ENCODE measurements at places on chromosomes 7 and 10. TPM values are rescaled to one million over a fixed set of nuclear protein-coding genes. Genes with fewer than 3 reads are reported as not detected.

DNA sequence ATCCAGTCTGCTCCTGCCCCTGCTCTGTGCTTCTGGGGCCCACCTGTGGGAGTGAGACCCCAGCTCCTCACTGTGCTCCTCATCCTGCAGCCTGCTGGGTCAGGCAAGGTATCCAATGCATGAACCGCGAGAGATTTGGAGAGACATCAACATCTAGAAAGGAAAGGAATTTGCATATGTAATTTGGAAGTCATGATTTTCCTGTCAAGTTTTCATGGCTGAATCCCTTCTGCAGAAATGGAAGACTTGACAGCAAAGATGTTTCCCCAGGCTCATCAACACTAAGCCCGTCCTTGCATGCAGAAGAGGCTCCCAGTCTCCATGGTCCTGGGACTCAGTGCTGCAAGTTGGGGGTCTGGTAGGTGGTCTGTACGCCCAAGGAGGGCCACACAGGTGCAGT, 176.9 kb upstream of the GRB10 start:
- no peak for DNase-seq

The PHKG1 gene
- total RNA-seq: 1.6 TPM

The CALML5 gene
- total RNA-seq: not detected

The LHFPL3 gene
- total RNA-seq: not detected

The ZNF22 gene
- 17.7 TPM for total RNA-seq

DNA sequence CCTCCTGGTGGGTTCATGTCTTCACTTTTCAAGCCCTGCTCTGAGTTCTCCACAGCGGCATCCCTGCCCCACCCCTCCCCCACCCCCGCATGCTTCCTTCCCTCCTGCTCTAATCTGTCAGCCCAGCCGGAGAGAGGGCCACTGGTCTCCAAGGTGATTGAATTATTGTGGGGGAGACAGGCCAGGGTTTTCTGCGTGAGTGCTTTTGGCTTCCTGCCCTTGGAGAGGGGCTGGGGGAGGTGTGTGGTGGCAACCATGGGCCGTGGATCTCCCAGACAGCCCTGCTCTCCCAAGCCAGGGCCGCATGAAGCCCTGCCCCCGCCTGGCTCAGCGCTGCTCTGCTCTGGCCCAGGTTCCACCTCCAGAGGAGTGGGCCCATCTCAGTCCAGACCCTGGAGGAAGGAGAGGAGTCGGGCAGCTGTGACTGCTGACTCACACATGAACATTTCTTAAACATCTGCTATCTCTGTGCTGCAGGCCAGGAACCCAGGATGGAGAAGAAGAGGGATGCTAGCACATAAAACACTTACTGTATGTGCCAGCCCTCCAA, 109.9 kb downstream of the ZMIZ1 start:
- DNase-seq: peak; percentile 72

The RTKN2 gene
- 34.7 TPM for total RNA-seq

GRCh38 chr10:56547163-56547562, 186.1 kb upstream of the ZWINT start:
- no peak for DNase-seq

DNA sequence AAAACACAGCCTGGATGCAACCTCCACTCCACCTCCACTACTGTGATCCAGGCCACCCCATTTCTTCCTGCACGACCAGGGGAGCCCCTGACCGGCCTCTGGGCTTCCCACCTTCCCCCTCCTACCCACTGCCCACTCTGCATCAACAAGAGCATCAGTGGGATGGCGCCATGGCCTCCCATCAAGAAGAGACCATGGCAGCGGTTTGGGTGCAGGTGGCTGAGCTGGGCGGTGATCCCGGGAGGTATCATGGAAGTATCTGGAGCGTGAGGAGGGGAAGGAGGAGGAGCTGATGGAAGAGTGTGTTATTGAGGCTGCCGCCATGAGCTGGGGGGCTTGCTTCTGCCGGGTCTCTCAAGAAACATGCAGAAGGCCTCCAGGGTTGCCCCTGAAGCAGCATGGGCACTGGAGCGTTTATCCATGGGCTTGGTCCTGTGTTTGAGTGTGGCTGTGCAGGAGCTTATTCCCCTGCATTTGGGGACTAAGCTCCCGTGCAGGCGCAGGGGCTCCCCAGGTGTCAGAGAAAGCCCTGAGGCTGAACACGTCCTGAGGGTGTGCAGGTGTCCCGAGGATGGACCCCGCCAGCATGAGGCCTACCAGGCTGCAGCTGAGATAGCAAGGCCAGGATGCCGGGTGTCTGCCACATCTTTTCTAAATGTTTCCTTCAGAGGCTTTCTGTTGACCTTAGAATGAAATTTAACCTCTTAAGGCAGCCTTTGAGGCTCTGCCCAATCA, 99.2 kb upstream of the PCBD1 start:
- DNase-seq: no peak

DNA sequence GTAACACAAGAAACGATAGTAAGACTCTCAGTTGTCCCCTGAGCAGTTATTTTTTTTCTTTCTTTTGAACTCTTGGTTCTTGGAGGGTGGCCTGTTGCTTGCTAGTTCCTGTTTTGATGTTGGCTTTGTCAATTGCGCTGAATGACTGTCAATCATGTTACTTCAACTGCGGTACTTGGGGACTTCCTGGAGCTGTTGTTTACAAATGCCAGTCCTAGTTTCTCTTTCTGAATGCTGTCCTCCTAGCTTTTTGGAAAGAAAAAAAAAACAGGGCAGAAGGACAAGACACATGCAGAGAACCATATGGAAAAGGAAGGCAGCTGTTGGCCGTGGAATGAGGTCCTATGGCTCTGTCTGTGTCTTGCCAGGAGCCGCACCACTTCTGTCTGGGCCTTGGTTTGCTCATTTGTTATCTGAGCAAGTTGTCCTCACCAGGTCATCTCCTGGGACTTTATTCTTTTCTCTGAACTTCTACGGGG, 7.0 kb upstream of the PDCD4 start:
- DNase-seq: peak; percentile 74

The MRLN gene
- total RNA-seq: not detected

GRCh38 chr10:113663142-113663541, 699 bp downstream of the NRAP start:
- DNase-seq: no peak

GRCh38 chr7:25720427-25720826, 431.6 kb upstream of the NFE2L3 start:
- DNase-seq: no peak

- no peak for DNase-seq
Measured at GRCh38 chr7:1646391-1646790, 23.7 kb upstream of the ELFN1 start.

The NYAP1 gene
- total RNA-seq: 1.1 TPM

GRCh38 chr7:2312267-2312929, 1.8 kb downstream of the SNX8 start:
- DNase-seq: no peak

DNA sequence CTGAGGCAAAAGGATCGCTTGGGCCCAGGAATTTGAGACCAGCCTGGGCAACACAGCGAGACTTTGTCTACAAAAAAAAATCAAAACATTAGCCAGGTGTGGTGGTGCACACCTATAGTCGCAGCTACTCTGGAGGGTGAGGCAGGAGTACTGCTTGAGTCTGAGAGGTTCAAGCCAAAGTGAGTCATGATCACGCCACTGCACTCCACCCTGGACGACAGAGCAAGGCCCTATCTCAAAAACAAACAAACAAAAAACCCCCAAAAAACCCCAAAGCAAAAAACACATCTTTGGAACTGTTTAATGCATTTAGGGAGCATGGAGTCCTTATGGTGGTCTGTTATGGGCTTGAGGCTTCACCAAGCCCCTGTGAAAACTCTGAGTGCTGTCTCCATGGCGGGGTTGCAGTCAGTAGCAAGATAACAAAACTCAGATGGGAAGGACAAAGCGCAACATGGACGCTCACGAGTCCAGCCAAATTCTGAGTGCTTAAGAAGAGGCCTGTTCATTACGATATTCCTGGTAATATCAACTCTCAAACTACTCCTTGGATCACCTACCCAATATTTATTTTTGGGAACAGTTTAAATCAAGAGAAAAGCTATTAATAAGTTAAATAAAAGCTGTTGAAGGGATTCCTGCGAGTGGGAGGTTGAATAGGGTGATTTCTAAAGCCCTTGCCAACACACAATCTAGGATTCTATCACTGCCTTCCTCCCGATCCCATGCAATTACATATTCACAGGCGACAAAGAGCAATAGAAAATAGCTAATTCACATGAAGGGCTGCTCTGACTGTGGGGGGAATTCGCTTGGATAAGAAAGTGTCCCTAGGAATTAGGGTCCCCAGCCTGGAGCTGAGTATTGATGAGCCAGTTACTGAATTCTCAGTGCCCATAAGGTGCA, 123.3 kb downstream of the HIPK2 start:
- no peak for DNase-seq

DNA sequence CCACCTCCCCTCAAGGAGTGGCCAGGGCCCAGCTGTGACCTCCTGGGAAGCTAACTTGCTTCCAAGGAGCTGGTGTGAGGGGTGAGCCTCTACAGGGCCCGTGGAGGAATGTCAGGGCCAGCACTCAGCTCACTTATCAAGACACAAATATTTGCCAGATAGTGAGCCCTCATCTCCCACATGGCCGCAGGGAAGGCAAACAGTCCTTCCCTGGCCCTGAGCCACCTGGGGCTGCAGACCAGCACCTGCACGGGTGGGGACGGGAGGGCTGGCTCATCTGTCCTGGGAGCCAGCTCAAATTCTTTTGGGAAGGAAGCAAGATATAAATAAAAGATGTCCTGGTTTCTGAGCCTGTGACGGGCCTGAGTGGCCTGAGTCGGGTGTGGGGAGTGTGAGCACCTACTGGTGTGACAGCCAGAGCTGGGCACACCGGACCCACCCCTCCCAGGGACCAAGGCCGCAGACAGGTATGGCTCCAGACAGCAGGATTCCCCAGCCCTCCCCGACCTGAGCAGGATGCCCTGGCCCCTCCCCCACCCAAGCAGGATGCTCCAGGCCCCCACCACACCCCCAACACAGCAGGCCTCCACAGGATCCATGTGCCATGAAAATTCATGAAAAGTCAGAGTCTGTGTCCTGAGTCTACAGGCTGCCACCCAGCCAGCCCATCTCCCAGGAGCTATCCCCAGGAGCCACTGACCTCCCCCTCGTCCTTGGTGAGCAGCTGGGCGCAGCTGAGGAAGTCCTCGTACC, 148.0 kb downstream of the MAPK8 start:
- no peak for DNase-seq

DNA sequence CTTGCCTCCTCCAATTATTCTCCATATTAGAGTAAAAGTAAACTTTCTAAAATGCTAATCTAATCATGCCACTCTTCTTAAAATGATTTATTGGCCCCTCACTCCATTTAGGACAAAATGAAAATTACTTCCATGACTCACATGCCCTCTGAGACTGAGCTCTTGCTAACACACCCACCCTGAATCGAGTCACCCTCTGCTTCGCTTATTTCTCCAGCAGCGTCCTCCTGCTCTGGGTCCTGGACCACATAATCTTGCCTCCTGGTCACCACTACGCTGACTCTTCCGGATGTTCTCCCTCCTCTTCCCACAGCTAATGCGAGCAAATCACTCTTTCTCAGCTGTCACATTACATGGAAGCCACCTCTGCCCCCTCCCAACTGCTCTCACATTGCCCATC, 384.0 kb upstream of the FZD8 start:
- no peak for DNase-seq

The TRIM73 gene
- total RNA-seq: 4.9 TPM

- no peak for DNase-seq
Measured at GRCh38 chr7:85883-86515, 106.4 kb upstream of the FAM20C start.

The NOS3 gene
- total RNA-seq: 11.9 TPM

GRCh38 chr7:36875794-36876193, 151.5 kb upstream of the AOAH start:
- DNase-seq: no peak

- no peak for DNase-seq
Measured at GRCh38 chr7:105642264-105642663, 61.0 kb upstream of the EFCAB10 start.

- DNase-seq: peak; percentile 76
Measured at GRCh38 chr7:16644636-16645592, 640 bp downstream of the ANKMY2 start.

The C10orf67 gene
- 0.68 TPM for total RNA-seq

The TFR2 gene
- 2.1 TPM for total RNA-seq

The ICA1 gene
- total RNA-seq: 25.3 TPM

The PCLO gene
- total RNA-seq: 8.3 TPM

The PNLIPRP1 gene
- total RNA-seq: not detected

DNA sequence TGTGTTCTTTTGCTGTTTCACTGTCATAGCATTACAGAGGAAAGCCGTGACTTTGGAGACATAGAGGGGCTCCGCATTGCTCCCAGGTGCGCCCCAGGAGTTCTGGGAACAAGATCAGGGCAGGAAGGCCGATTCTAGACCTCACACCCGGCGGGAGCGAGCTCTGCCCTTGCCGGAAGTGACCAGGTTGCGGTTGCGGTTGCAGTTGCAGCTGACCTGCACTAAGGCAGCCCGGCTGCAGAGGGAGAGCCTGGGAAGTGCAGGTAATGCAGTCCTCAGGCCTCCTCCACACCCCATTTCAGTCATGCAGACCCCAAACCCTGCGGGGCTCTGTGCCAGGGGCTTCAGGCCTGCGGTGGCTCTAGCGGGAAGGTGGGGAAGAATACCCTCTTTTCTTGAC, 130.0 kb upstream of the LANCL2 start:
- DNase-seq: no peak

GRCh38 chr7:46015107-46015868, 94.2 kb upstream of the IGFBP3 start:
- DNase-seq: peak; percentile 85

GRCh38 chr7:150340024-150340749, 1.2 kb downstream of the RARRES2 start:
- peak; percentile 75 for DNase-seq

- DNase-seq: no peak
Measured at GRCh38 chr7:148121401-148121800, 469.2 kb upstream of the C7orf33 start.

GRCh38 chr10:128527711-128528110, 401.5 kb upstream of the MKI67 start:
- no peak for DNase-seq

- peak; percentile 83 for DNase-seq
Measured at GRCh38 chr10:109969760-109970346, 37.9 kb upstream of the ADD3 start.

DNA sequence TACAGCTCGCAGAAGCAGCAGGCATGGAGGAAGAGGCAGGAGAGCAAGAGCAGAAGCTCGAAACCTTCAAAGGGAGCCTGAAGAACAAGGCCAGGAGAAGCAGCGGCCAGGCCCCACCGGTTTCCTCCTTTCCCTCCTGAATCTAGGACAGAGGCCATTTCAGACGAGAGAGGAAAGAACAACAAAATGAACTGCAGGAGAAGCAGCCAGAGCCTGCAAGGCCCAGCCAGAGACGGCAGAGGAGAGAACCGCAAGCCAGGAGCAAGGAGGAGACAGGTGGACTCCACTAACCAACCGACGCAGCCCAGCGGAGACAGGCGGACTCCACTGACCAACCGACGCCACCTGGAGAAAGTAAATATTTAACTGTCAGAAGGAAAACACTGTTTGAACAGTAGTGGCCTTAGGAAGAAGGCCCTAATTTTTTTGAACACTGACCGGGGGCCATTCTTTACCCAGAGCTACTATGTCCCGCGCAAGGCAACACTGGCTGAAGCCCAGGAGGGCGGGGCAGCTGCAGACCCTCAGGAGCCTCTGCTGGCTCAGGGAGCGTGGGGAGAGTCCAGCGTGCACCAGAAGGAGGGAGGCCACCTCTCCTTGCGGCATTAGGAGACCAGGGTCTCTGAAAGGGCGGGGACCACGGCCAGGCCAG, 559.2 kb downstream of the PTPRN2 start:
- no peak for DNase-seq
